ENCODE measurements at places on chromosomes 6 and 20.

DNA sequence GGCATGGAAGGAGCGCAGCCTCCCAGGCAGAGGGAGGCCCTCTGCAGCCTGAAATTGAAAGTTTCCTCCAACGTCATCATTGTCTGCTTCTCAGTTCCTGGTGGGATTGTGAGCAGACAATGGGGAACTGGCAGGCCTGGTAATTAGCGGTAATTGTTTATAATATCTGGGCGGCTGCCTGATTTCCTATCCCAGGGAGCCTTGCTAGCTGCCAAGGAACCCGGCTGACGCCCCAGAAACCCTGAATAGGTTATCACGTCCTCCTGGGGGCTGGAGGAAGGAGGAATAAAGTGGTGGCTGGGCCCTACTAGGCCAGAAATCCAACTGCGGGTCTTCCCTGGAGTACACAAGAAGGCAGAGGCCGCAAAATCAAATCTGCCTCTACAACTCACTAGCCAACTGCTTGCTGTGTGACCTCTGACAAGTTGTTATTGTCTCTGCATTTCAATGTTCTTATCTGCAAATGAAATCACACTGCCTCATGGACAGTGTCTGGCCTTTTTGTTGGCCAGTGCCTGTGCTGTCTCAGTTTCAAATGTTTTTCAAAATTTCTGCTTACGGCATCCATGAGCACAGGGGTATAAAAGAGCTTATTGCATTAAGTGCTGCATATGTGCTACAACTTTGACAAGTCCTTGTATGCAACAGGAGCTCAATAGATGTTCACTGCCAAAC is 16.9 kb downstream of the KCNK15 start:
- DNase-seq: no peak

GRCh38 chr20:22568872-22569344 is 15.5 kb downstream of the FOXA2 start:
- DNase-seq: no peak

- DNase-seq: no peak
These were observed 788 bp downstream of the TRIM40 start for GRCh38 chr6:30136570-30137286.

GRCh38 chr20:38083338-38084048 is 49.9 kb downstream of the RPRD1B start:
- DNase-seq: no peak

- no peak for DNase-seq
These were observed 81.0 kb downstream of the FYN start for GRCh38 chr6:111792241-111792640.

- no peak for DNase-seq
These were observed 278.8 kb downstream of the CDC5L start for GRCh38 chr6:44666324-44666723.

GRCh38 chr6:83417880-83418663 is 12.8 kb downstream of the ME1 start:
- no peak for DNase-seq

GRCh38 chr20:35240083-35240810 is 13.8 kb downstream of the MMP24 start:
- no peak for DNase-seq

DNA sequence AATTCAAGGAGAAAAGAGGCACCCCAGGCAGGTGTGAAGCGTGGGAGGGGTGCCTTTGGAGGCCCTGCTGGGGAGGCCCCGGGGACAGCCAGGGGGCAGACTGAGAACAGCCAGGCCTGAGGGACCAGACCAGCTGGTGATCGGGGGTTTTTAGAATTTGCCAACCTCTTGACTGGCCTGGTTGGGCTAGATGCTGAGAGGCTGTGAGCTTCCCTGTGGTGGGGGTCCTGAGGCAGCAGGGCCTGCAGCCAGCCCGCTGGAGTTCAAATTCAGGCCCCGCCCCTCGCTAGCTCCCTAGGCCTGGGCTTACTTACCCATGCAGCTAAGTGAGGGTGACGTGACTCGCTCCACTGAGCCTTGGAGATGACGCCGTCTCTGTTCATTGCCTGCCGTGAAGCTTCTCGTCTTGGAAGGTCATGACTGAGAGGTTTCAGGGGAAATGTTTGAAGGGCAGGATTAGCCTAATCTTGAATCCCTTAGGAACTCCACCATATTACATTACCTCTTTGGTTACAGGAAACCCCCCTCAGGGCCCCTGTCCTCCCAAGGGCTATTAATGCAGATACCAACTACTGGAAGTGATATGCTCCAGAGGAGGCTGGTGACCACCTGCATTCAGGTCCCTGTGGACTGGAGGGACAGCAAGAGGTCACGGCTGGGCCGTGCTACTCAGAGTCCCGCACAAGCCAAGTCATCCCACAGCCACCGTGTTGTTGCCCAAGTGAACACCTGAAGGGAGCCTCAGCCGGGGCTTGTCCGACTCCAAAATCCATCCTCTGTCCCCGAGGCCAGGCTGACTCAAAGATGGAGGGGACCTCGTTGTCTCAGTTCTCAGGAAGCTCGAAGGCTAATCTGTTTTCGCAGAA is 73.9 kb upstream of the DUSP22 start:
- no peak for DNase-seq

GRCh38 chr20:25063546-25063945 is 5.6 kb upstream of the ACSS1 start:
- DNase-seq: no peak

DNA sequence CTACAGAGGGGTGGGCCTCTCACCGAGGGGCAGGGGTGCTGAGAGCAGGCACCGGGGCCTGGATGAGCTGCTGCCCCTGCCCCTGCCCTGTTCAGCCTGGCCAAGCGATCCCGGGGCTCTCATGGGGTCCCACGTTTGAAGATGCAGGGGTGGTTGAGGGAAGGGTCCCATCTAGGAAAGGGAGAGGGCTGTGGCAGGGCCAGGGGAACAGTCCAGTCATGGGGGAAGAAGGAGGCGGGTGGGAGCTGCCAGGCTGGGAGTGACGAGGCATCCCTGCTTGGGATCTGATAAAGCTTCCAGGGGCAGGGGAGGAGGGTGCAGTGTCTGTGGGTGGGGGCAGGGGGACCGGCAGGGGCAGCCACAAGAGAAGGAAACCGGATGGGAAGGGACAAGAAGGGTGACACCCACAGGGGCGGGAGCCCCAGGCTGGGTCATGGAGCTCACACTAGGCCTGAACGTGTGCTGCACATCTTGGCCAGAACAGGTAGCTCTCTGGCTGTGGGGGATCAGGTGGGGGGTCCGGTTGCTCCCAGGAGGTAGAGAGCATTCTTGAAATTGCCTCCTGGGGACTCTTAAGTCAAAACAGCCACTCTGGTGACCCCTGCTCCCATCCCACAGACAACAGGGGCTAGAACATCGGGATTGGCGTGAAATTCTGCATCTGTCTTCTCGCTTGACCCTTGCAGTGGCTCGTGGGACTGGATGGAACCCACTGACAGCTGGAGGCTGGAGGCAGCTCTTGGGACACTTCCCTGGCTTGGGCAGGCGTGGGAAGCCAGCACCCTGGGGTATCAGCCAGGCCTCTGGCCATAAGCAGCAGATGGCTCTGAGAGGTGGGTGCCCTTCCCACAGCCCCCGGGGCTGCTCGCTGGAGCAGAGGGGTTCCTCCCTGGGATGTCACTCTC is 58.0 kb upstream of the GATA5 start:
- no peak for DNase-seq

DNA sequence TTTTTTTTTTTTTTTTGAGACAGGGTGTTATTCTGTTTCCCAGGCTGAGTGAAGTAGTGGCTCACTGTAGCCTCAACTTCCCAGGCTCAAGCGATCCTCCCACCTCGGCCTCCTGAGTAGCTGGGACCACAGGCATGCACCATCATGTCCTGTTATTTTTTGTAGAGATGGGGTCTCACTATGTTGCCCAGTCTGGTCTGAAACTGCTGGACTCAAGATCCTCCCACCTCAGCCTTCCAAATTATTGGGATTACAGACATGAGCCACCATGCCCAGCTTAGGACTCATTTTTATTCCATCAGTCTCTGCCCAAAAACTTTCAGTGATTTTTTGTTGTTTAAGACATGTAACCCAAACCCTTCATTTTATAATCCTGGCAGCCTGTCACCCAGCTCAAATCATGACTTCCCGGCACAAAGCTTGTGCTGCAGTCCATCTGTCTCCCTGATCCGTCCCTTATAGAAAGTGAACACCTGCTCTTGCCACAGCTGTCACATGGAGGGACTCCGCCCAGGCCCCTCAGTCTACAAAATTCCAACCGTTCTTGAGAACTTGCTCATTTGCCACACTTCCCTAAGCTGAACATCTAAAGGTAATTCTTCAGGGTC is 183.9 kb upstream of the JARID2 start:
- DNase-seq: no peak

- no peak for DNase-seq
These were observed 12.7 kb downstream of the CCN6 start for GRCh38 chr6:112066606-112067005.

GRCh38 chr6:166204852-166205650 is 37.4 kb upstream of the TBXT start:
- no peak for DNase-seq

- DNase-seq: no peak
These were observed 20.2 kb downstream of the TTLL9 start for GRCh38 chr20:31890646-31891045.

DNA sequence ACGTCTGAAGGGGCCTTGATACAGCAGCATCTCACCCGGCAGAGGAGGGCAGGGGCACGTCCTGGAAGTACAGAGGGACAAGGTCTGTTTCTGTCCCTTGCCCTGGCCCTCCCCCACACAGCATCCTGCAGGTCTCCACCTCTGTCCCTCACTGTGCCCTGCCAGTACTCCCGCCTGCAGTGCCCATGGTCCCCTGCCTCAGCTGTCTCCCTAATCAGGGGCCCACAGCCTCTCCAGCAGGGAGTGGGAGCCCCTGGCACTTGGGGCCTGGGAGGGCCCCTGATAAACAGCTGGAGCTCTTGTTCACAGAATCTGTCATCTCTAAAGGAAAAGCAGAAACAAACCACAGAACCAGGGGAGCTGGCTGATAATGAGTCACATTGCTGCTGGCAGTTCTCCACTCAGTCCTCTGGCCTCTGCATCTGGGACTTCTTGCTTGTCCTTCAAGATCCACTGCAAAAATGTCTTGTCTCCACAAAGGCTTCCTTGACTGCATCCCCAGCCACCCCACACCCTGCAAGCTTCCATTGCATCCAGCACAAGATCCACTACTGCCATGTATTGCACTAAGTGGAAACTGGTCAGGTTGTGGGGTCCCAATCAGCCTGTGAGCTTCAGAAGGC is 33.2 kb upstream of the TAF8 start:
- DNase-seq: no peak

- no peak for DNase-seq
These were observed 25.9 kb upstream of the AIG1 start for GRCh38 chr6:143034689-143035334.

DNA sequence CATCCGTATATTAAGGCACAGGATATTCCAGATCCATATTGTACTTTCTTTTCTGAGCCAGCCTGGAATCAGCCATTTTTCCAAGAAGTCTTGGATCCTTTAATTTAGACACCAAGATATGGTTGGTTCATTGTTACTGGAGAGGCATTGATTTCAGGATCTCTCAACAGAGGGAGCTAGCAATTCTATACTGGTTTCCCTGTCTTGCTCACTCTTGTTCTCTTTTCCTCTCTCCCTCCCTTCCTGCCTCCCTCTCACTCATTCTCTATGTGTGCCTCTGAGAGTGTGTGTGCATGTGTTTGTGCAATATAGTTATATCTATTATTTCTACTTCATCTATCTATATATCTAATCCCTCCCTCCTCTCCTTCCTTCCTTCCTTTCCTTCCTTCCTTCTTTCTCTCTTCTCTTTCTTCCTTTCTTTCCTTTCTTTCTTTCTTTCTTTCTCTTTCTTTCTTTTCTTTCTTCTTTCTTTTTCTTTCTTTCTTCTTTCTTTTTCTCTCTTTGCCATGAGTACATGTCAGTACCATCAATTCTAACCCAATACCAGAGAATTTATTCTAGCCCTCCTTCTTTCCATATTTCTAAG is 299.1 kb downstream of the EPHA7 start:
- DNase-seq: no peak

- no peak for DNase-seq
These were observed 18.5 kb downstream of the POM121L2 start for GRCh38 chr6:27293436-27294098.

- DNase-seq: no peak
These were observed 1260.8 kb upstream of the GJE1 start for GRCh38 chr6:140871911-140872310.

- DNase-seq: no peak
These were observed 73.8 kb downstream of the PRKN start for GRCh38 chr6:162653808-162654207.

DNA sequence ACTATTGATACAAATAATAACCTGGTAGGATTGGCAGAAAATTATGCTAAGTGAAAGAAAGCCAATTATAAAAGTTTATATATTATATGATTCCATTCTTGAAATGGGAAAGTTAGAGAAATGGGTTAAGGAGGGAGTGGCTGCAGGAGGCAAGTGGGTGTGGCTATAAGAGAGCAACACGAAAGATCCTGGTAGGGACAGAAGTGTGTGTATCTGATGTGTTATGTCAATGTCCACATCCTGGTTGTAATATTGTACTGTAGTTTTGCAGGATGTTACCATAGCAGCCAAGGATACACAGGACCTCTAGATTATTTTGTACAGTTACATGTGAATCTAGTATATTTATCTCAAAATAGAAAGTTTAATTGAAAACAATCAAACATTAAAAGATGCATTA is 46.8 kb downstream of the SNX5 start:
- no peak for DNase-seq

DNA sequence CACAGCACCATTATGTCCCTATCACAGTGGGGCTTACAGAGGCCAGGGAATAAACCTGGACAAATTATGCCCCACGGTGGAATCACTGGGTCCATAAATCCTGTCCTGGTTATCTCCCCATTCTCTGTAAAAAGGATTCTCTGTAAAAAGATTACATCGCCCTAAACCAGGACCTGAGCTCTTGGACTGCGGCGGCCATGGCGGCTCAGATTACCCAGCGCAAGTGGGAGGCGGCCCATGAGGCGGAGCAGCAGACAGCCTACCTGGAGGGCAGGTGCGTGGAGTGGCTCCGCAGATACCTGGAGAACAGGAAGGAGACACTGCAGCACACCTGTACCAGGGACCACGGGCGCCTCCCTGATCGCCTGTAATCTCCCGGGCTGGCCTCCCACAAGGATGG is 8.4 kb upstream of the HLA-A start:
- no peak for DNase-seq

GRCh38 chr6:14831070-14831469 is 414.8 kb upstream of the JARID2 start:
- DNase-seq: no peak

- no peak for DNase-seq
These were observed 112.0 kb upstream of the SIRPA start for GRCh38 chr20:1783245-1783644.

GRCh38 chr6:3825851-3826581 is 23.2 kb upstream of the FAM50B start:
- DNase-seq: no peak

GRCh38 chr6:7035837-7036249 is 71.9 kb upstream of the RREB1 start:
- no peak for DNase-seq

GRCh38 chr6:132076452-132076851 is 125.3 kb upstream of the CCN2 start:
- DNase-seq: no peak

- DNase-seq: no peak
These were observed 26.3 kb upstream of the PLCG1 start for GRCh38 chr20:41110930-41111577.

Measured in nucleus accumbens (tissue), 56 donors.